ENCODE measurements at places on chromosomes 1 and 21.

GRCh38 chr1:29470087-29470787, 233.9 kb downstream of the PTPRU start:
- DNase-seq, result peak; percentile 32

GRCh38 chr1:59638231-59638711, 176.5 kb upstream of the HOOK1 start:
- no peak for DNase-seq

DNA sequence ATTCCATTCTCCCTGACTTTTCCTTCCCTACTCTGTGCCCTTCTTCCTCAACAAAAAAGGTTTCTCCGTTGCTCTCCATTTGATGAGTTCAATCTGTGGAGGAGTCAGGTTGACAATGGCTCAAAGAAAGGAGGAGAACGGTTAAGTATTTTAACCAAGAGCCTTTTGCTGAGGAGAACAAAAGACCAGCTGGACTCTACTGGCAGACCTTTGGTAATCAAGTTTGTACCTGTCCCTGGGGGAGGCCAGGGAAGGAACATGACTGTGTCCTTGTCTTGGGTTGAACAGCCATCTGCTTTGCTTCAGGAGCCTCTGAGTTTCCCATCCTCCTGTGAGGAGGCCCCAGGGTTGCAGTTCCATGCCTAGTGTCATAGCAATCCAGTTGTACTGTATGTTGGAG, 29.9 kb downstream of the TTF2 start:
- DNase-seq, result no peak

GRCh38 chr1:221794079-221794670, 52.3 kb upstream of the DUSP10 start:
- DNase-seq, result no peak

DNA sequence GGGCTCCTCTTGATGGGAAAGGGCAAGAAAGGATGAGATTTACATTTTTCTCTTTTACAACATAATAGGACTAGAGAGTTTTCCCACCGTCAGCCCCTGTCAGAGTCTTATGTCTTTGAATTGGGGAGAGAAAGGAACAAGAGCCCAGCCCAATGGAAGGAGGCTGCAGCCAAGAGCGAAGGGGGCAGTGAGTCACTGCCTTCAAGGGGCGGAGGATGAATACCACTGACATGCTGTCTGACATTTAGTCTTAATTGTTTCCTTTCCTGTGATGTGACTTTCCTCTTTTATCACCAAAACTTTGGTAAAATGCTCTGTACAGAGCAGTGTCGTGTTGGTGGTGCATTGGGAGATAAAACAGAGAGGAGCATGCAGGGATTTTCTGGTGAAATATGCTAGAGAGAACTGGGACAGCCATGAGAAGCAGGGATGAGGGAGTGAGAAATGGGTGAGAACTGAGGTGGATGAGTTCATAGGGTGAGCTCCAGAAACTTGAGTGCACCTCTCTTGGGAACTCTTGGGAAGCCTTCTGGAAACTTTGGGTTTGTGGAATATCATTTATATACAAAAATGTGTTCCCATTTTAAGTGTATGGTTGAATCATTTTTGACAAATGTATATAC, 179.9 kb upstream of the FGGY start:
- no peak for DNase-seq

DNA sequence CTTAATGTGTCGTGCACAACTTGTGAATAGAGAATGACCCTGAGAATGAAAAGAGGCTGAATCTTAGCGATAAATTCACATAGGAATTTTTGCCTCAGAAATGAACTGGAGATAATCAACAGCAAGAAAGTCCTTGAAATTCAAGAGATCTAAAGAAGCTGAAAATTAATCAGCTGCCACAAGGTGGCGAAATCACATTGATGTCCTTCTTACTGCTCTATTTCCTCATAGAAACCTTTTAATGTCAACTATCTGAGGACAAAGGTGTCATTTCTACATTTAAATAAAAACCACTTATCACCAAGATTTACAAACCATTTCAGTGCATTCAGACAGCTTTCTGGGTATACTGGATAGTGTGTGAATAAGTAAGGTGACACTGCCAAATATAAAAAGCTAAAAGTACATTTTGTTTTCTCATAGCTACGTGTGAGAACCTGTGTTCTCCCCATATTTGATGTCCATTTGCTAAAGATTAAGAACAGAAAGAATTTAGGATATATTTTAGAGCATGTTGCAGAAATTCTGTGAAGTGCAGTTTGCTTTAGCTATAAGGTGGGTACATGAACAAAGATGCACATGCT, 485.3 kb upstream of the PTBP2 start:
- peak; percentile 37 for DNase-seq

DNA sequence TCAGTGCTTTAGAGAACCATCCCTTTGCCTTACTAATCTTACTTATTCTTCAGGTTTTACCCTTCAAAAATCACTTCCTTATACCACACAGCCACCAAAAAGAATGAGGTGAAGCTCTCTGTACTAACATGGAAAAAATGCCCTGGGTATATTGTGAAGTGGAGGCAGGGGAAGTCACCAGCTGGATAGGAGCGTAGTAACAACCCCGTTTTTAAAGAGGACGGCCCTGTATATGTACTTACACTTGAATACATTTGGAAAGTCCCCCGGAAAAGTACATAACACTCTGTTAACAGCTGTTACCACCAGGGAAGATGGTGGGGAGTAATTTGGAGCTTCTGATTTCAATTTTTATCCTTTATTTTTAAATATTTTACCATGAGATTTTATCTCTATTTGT, 28.2 kb upstream of the KHDRBS1 start:
- DNase-seq, result peak; percentile 78

DNA sequence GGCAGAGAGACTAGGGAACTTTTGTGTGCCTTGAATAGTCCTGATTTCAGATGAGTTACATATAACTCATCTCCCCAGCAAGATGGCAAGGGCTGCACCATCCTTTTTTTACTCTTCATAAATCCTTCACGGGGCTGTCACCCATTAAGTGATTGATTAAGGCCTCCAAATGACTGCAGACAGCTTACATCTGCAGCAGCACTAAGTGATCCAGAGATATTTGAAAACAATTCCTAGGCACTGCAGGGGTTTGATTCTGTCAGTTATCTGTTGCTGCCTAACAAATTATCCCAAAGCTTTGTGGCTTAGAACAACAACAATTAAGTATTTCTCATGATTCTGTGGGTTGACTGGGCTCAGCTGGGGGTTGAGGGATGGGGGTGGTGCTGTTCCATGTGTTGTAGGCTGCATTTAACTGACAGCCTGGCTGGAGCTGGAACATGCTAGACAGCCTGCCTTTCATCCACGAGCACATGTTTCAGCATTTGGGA, 19.3 kb downstream of the TEX38 start:
- no peak for DNase-seq

DNA sequence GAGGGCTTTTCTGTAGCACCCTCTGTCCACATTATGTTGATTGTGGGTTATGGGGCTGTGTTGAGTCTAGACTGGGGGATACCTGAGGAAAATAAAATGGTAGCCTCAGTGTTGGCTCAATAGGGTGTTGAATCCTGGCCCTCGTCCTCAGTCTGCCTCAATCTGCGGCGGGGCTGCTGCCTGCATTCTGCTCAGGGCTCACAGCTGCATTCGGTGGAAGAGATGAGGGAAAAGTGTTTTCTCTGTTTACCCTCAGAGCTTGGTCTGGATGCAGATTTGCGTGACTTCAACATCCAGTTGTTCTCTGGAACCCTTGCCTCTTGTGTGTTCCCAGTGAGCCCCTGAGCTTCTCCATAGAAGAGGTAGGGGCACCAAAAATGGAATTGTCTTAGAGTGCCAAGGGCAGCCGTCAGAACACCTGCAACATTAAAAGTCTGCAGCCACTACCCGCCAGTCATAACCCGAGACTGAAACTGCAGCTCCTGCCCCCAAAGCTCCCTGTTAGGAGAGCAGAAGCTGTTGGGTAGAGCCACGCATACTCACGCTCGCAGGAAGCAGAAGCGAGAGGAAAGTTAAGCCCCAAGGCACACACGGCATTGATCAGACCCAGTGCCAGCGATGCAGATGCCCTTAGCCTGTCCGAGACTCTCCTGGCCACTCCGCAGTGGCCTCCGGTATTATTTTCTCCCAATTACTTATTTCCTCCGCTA, 215.3 kb upstream of the C1orf174 start:
- no peak for DNase-seq

- DNase-seq, result no peak
Observed at GRCh38 chr1:239008568-239008967, 377.8 kb upstream of the CHRM3 start.

- no peak for DNase-seq
Observed at GRCh38 chr21:32735524-32735923, 7.7 kb upstream of the SYNJ1 start.

DNA sequence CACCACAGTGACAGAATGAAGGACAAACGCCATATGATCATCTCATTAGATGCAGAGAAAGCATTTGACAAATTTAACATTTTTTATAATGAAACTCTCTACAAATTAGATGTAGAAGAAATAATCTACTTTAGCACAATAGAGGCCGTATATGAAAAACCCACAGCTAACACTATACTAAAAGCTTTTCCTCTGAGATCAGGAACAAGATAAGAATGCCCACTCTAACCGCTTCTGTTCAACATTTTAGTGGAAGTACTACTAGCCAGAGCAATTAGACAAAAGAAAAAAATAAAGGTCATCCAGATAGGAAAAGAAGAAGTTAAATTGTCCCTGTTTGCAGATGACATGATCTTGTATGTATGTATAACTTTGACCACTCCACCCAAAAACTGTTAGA, 109.7 kb downstream of the SLC35F3 start:
- no peak for DNase-seq

GRCh38 chr1:163372576-163372975, 50.8 kb downstream of the NUF2 start:
- DNase-seq, result no peak

GRCh38 chr1:59230622-59231021, 66.3 kb upstream of the FGGY start:
- no peak for DNase-seq

DNA sequence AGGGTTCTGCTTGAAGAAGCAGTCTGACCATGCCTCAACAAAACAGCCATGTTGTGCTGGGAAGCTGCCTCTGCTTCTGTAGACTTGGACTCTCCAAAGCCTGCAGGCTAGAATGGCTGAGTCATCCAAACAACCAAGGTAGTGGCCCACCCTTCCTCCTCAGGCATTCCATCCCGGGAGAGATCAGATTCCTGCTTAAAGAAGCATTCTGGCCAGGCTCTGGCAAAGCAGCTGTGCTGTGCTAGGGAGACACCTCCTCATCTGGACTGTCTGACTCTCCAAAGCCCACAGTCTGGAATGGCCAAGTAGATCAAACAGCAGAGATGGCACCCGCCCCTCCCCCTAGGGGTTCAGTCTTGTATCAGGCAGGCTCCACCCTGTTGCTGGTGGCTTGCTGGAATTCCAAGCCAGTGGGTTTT, 38.3 kb upstream of the F3 start:
- no peak for DNase-seq

DNA sequence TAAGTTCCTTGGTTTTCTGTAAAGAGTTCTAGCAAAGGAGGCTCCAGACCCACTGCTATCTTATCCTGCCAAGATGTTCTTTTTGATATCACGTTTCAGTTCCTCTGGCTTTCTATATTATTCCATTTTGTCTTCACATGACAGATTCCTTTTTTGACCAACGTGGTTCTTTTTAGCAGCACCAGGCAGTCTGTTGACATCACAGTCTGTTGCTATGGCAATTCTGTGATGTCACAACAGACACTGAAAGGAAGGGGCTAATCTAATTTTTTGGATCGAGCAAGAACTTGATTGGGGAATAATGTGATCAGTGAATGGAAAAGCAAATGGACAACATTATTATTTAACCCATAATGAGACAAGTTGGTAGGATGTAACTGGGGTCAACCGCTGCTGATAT, 64.5 kb upstream of the GOLT1A start:
- no peak for DNase-seq

DNA sequence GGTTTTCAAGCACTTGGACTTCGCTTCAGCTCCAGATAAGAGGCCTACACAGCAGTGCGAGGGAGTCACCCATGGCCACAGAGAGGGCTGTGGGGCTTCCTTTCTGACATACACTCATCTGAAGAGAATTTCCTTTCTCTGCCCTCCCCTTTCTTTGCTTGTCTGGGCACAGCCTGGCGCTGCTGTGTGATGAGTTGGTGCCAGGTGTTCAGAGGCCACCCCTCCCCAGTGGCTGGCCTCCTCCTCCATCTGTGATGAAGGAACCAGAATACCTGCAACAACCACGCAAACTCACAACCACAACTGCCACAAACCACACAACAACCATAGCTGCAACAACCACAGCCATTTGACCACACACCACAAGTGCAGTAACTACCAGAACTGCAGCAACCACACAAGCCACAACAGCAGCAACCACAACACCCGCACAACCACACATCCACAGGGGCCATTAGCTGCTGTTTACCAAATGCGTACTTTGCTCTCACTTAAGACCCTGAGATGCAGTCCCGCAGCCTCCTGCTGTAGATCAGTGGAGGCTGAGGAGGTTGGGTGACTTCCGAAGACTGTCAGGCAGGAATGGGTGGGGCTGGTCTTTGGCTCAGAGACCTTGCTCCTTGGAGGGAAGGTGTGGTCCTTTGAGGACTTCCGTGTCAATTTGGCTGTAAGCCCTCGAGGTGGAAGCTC, 71.1 kb downstream of the IER5 start:
- no peak for DNase-seq

DNA sequence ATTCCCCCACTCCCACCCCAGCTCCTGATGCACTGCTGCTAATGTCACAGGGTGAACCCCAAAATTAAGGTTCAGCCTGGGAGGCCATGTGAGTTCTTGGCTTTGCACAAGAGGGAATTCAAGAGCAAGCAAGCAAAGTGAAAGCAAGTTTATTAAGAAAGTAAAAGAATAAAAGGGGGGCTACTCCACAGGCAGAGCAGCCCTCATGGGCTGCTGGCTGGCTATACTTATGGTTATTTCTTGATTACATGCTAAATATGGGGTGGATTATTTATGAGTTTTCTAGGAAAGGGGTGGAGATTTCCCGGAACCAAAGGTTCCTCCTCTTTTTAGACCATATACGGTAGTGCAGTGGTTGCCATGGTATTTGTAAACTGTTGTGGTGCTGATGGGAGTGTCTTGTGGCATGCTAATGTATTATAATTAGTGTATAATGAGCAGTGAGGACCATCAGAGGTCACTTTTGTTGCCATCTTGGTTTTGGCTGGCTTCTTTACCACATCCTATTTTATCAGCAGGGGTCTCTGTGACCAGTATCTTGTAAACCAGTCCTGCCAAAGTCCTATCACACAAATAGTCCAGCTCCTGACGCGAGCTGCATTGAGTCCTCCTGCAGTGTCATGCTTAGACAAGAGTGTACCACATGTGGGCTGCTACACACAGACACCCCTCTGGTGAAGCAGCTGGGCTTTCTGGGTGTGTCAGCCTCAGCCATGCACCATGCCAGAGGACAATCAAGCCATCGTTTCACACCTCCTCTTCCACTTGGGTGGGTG, 46.4 kb upstream of the CSF1 start:
- DNase-seq, result no peak

DNA sequence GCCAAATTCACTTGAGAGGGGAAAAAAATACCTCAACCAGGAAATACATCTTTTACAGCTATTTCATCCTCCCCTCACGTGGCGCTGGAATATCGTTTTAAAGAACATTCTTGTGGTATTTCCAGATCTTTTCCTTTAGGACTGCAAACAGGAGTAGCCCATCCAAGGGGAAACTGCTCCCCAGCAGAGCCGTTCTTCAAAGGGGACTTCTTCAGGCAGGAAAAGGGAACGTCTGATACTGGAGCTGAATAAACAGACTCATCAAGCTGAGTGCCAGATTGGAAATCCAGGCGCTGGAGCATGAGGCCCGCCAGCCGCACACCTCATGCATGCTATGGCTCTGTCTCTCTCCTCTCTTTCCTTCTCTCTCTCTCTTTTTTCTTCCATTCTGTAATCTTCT, 34.0 kb upstream of the PROX1 start:
- no peak for DNase-seq

- no peak for DNase-seq
Observed at GRCh38 chr1:28966617-28967016, 52.2 kb downstream of the EPB41 start.

- no peak for DNase-seq
Observed at GRCh38 chr1:20992322-20993056, 184.2 kb downstream of the EIF4G3 start.

Data from NCI-H1092 treated with DMSO at 0.1 percent for 48 hours (cell line).